ENCODE measurements at places on chromosomes 3 and 15. TPM values are rescaled to one million over a fixed set of nuclear protein-coding genes. Genes with fewer than 3 reads are reported as not detected.

Gene FETUB
- not detected for total RNA-seq

- DNase-seq: no peak
Observed at GRCh38 chr3:169389211-169389924, 274.1 kb downstream of the MECOM start.

- no peak for DNase-seq
Observed at GRCh38 chr15:74835312-74835823, 7.6 kb downstream of the ULK3 start.

DNA sequence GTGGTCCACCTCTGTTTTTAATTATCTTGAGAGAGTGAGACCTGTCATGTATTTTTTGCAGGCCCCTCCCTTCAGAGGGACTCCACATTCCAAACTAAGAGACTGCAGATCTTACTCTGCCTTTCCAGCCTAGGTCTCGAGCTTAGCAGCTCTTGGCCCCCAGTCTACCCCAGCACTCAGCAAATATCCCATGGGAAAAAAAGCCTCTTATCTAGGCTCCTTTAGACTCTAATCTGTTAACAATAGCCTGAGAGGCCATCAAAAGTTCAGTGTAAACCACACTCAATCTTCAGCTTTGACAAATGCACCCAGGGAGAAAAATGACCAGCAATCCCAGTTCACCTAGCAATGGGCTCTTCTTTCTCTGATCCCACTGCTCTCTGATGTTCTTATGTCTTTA lies 8.6 kb upstream of the BLM start:
- DNase-seq: no peak

Gene FGF12
- total RNA-seq: 45.1 TPM

Gene CD86
- 1.9 TPM for total RNA-seq

Gene BUB1B
- 0.43 TPM for total RNA-seq

Gene DPPA2
- not detected for total RNA-seq
